Esophagus squamous epithelium (tissue), 5 donors: ENCODE measurements at places on chromosomes 4 and X.

DNA sequence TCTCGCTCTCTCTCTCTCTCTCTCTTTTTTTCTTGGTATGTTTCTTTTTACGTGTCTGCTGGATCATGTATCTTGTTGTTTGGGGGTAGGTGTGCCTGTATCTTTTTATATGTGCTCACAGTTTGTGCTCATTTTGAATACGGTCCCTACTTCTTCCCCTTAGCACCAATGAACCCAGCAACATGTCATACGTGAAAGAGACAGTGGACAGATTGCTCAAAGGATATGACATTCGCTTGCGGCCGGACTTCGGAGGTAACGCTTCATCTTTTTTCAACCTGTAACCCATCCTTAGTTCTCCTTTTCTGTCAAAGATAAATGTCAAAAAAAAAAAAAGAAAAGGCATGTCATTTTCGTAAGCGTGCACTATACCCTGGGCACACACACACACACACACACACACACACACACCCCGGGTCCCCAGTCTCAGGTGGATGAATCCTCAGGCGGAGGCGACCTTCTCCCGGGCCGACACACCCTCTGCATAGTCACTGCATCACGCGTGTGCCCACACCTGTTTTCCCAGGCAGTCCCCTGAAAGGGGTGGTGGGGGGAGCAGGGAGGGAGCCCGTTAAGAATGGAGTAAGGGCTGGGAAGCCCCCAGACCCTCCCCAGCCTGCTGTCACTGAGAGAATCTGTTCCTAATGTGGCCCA is 511 bp downstream of the GABRB1 start:
- DNase-seq = no peak

GRCh38 chrX:70398899-70399298 is 24.2 kb upstream of the GDPD2 start:
- no peak for DNase-seq

DNA sequence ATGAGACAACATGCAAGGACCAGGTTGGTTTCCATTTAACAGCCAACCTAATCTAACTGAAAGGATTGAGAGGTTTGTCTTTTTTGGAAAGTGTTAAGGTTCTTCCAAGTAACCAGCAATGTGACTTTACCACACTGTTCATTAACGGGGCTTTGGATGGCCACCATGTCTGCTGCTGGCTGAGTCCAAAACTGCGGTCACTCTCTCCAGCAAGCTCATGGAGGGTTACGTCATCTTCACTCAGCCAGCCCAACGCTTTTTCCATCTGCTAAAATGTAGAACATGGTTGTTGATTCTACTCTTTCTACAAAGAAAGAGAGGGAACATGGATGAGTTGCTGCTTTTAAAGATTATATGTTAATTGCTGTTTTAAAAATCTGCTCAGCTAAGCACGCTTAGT is 11.0 kb downstream of the PKD2 start:
- no peak for DNase-seq

GRCh38 chr4:42371305-42372252 is 25.7 kb upstream of the SHISA3 start:
- no peak for DNase-seq

- no peak for DNase-seq
Observed at GRCh38 chrX:78886550-78886949, 58.6 kb upstream of the P2RY10 start.

- DNase-seq = no peak
Observed at GRCh38 chr4:74365761-74366160, 816 bp downstream of the EREG start.
